Prostate gland (tissue), 2 donors: ENCODE measurements at places on chromosomes 6 and 20. TPM values are rescaled to one million over a fixed set of nuclear protein-coding genes. Genes with fewer than 3 reads are reported as not detected.

SMAP1 gene
- total RNA-seq: 30.3 TPM

TUBB1 gene
- not detected for total RNA-seq

- no peaks in the 10 kb centered on the region for H3K36me3 ChIP-seq
- no peak overlapping the region for H3K4me3 ChIP-seq
- no peak for DNase-seq
- no peaks in the 10 kb centered on the region for H3K4me1 ChIP-seq
Measured at GRCh38 chr6:81465859-81466258, 286.6 kb downstream of the TENT5A start.

LCA5 gene
- 11.2 TPM for total RNA-seq

GRCh38 chr6:126721581-126722160 is 381.8 kb downstream of the CENPW start:
- H3K27ac ChIP-seq: no peak overlapping the region
- no peaks in the 10 kb centered on the region for H3K36me3 ChIP-seq
- H3K27me3 ChIP-seq: no peaks in the 10 kb centered on the region
- H3K4me1 ChIP-seq: no peaks in the 10 kb centered on the region
- no peak overlapping the region for H3K4me3 ChIP-seq

CTAGE9 gene
- total RNA-seq: not detected

DNA sequence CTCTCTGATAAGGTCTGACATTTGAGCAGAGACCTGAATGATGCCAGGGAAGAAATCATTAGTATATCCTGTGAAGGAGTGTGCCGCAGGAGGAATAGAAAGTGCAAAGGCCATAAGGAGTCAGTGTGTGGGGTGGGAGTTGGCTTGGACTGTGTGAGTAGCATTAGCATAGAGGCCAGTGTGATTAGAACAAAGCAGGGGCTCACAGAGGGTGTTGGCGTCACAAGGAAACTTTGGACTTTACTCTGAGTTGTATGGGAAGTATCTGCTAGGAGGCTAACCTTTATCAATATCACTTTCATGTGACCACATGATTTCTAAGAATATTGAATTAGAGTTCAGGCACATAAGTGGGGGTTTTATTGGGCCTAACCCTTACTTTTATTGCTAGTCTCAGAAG is 12.1 kb downstream of the TMEM200A start:
- no peak overlapping the region for H3K27ac ChIP-seq
- DNase-seq: no peak
- no peaks in the 10 kb centered on the region for H3K36me3 ChIP-seq
- no peaks in the 10 kb centered on the region for H3K27me3 ChIP-seq
- H3K4me3 ChIP-seq: no peak overlapping the region
- H3K4me1 ChIP-seq: no peaks in the 10 kb centered on the region

SLC22A7 gene
- total RNA-seq: not detected

GRCh38 chr6:137927777-137928218 is 60.7 kb downstream of the TNFAIP3 start:
- DNase-seq: no peak
- no peak overlapping the region for H3K4me3 ChIP-seq
- no peaks in the 10 kb centered on the region for H3K36me3 ChIP-seq
- no peak overlapping the region for H3K27ac ChIP-seq
- no peaks in the 10 kb centered on the region for H3K27me3 ChIP-seq

DNA sequence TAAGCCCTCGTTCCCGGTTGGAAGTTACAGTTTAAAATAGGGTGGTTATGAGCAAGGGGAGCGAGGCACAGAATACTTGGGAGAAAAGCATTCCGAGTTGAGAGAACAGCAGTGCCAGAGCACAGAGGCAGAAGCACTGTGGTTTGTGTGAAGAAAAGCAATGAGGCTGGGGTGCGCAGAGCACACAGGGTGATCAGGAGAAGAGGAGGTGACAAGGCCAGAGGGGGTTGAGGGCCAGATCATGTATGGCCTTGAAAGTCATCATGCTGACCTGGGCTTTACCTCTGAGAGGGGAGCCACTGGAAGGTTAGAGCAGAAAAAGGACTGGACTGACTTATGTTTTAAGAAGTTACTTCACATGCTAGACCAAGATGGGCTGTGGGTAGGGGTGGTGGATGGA is 3.5 kb upstream of the BTN3A2 start:
- no peak overlapping the region for H3K27ac ChIP-seq
- DNase-seq: no peak
- no peaks in the 10 kb centered on the region for H3K4me1 ChIP-seq
- no peaks in the 10 kb centered on the region for H3K36me3 ChIP-seq

CLVS2 gene
- 4.2 TPM for total RNA-seq
